ENCODE measurements at places on chromosomes 1 and 21.

- DNase-seq, result no peak
Measured at GRCh38 chr1:233671286-233671685, 57.4 kb downstream of the KCNK1 start.

GRCh38 chr1:50447961-50448360 lies 24.7 kb upstream of the DMRTA2 start:
- no peak for DNase-seq

- no peak for DNase-seq
Measured at GRCh38 chr1:38009088-38009840, 3.3 kb upstream of the UTP11 start.

GRCh38 chr1:104787866-104788510 lies 1038.3 kb downstream of the AMY1C start:
- no peak for DNase-seq

DNA sequence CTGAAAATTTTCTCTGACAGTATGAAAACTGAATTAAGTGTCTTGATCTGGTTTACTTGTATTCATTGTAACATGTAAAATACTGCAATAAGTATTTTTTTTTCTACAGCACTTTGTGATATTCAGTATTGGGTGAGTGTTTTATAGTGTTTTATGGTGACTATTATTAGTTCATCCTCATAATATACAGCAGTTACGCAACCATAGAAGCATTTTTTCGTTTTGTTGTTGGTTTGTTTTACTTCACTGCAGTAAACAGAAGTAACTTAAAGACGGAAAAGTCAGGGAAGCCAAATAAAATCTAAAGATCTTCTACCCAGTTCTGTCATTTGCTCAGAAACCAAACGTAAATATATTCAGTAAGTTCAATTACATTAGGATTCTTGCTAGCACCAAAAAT lies 250.0 kb downstream of the TPR start:
- no peak for DNase-seq

All from neural crest cell (in vitro differentiated cells).